ENCODE measurements at places on chromosomes 3 and 15.
A peak's percentile ranks its signal among the peaks of the same experiment; 100 is the strongest.

DNA sequence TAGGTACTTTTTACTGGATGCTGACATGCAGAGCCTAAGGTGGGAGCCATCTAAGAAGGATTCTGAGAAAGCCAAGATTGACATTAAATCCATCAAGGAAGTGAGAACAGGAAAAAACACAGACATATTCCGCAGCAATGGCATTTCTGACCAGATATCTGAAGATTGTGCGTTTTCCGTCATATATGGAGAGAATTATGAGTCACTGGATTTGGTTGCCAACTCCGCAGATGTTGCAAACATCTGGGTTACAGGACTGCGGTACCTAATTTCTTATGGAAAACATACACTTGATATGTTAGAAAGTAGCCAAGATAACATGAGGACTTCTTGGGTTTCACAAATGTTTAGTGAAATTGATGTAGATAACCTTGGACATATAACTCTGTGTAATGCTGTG is 125.1 kb downstream of the PLCL2 start:
- no peak for DNase-seq

- DNase-seq: no peak
Observed at GRCh38 chr3:51673181-51673801, 2.2 kb downstream of the TEX264 start.

GRCh38 chr15:33778852-33779251 is 189.4 kb upstream of the CHRM5 start:
- no peak for DNase-seq

DNA sequence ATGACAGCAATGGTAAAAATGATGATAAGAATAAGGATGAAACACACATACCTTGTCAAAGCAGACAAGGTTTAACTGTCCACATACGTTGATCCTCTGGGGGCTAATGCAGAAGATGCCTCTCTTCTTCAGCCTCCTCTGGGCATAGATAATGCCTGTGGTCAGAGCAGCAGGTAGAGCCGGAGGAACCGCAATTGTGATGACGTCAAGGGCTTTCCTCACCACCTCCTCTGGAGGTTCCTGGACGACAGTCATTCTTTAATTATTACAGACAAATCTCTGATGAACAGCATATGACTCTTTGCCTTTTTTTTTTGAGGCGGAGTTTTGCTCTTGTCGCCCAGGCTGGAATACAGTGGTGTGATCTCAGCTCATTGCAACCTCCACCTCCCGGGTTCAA is 86.3 kb upstream of the ATP13A5 start:
- DNase-seq: no peak

DNA sequence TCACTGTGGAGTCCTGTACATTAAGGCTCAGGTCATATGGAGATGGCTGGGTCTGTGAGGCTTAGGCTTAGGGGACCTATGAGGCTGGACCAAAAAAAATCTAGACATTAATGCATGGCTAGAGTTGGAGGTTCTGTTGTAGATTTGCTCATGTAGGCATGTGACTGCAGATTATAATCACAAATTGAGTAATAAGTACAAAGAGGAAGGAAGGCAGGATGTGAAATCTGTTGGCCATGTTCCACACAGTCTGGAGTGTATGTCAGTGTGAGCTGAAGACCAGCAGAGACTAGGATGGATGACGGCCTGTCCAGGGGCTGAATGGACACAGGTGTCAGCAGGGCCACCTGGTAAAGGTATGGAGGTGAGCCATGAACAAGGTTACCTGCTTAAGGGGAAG is at the start of gene ST3GAL6:
ST3GAL6 (plus strand) TSS at position 265 of the 400 bp plus-strand sequence. CDS start 5,101 bp downstream, outside the sequence.
- no peak for DNase-seq

- DNase-seq: peak; percentile 20
Observed at GRCh38 chr3:17412950-17413530, 329.4 kb downstream of the TBC1D5 start.

- no peak for DNase-seq
Observed at GRCh38 chr15:75891895-75892294, 11.8 kb upstream of the FBXO22 start.

- no peak for DNase-seq
Observed at GRCh38 chr3:120081719-120082118, 12.5 kb downstream of the GSK3B start.

DNA sequence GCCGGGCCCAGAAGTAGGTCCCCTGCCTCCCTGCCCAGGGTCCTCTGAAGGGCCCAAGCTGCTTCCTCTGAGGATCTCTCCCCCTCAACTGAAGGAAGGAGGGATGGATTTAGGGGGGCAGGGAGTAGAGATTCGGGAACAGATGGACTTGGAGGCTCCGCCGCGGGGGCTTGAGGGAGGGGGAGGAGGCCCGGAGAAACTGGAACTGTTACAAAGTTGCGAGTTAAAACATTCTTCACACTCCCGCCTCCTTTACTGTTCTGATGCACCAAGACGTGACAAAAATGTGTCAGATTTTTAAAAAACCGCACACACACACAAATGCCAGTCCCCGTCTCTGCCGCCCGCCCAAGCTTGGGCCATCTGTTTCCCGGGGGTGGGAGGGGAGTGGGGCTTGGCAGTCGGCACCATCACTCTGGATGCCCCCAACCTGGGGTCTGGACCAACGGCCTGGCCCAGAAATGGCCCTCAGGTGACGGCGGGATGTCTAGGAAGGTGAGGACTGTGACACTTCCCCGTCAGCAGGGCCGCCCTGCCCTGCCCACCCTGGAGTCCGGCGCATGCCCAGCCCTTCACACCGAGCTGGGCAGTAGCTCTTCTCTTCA is 25.0 kb upstream of the LINGO1 start:
- DNase-seq: no peak

Data from effector memory CD8-positive, alpha-beta T cell (primary cell).